ENCODE measurements at places on chromosomes 13 and 19.

GRCh38 chr19:29866011-29866410 is 54.2 kb downstream of the CCNE1 start:
- peak; percentile 32 for DNase-seq

DNA sequence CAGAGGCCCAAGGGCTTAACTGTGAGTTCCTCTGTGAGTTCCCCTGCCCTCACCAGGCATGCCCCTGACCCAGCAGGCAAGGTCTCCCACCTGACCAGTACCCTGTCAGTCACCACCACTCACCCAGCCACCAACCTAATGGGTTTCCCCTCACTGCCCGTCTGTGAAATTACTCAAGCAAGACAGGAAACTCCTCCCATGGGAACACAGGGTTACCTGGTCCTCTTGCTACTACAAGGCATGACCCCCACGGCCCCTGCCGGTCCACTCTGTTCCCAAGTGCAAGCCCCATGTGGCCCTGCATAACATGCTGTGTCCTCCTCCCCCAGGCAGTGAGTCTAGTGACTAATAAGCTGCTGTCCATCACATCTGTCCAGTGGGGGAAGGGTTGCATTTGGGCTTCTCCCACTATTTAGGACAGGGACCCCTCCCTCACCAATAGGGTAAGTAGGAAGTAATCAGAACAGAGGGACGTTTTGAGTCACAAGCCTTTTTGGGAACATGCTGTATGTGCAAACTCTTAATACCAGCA is 8.0 kb upstream of the DHRS12 start:
- DNase-seq: no peak

GRCh38 chr19:39237200-39238184 is 7.3 kb downstream of the IFNL3 start:
- peak; percentile 88 for DNase-seq

- no peak for DNase-seq
Observed at GRCh38 chr13:32136716-32137115, 105.1 kb downstream of the FRY start.

DNA sequence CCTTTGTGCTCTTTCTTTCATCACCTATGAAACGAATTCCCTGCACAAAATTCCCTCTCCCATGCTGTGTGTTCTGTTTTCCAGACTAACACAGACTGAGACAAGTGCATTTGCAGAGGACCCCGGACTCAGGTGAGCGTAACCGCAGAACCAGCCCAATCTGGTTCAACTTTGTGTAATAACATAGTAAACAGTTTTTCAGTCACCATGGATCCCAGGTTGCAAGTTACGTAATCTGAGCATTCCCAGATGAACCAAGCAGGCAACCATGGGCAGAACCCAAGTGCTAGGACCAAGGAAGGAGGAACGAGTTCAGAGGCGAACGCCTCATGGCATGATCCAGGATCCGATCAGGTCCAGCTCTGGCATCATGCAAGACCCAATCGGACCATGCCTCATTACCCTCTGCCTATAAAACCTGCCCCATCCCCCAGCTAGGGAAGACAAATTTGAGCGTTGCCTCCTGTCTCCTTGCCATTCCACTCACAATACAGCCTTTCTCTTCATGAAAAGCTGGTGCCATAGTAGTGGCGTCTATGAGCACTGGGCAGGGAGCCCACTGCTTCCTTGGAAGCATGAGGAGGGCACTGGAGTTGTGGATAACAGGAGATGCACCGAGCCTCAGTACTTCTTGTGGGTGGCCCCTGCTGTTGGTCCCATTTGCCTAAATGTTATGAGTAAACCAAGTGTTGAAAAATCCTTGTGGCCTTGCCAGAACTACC is 107.6 kb downstream of the ABCC4 start:
- no peak for DNase-seq
